ENCODE measurements at places on chromosomes 12 and 14.

DNA sequence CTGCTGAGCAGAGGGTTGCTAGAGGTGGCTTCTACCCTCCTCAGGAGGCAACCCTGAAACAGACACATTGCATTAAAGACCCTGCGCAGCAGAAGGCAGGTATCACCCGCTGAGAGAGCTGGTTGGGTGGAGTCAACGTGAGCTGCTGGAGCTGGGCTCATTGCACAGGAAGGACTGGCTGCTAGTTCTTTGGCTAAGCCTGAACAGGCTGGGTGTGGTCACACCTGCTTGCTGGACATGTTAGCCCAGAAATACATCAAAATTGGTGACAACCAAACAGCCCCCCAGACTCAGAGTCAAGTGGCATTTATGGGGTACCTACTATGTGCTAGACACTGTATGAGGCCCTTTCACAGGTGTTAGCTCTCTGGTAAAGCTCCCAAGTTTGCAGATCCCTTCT, 33.8 kb upstream of the IRF2BPL start:
- DNase-seq = no peak

DNA sequence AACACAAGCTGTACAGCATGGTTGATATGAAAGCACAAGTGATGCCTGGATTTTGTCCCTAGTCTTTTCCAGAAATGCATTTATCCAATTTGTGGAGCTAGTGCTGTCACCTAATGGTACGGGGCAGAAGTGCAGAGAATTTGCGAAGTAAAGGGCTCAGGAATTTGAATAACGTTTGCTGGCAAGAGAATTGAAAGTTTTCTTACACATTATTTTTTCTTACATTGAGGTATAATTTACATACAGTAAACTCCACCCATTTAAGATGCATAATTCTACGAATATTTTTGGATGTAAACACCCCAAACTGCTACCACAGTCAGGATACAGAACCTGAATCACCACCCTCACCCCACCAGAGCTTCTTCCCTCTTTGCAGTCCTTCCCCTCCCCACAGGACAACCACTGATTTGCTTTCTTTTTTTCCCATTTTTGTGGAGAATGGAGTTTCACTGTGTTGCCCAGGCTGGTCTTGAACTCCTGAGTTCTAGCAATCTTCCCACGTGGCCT, 3.5 kb downstream of the AICDA start:
- peak; percentile 37 for DNase-seq

GRCh38 chr14:105290621-105291346, 10.0 kb downstream of the BRF1 start:
- DNase-seq = no peak

DNA sequence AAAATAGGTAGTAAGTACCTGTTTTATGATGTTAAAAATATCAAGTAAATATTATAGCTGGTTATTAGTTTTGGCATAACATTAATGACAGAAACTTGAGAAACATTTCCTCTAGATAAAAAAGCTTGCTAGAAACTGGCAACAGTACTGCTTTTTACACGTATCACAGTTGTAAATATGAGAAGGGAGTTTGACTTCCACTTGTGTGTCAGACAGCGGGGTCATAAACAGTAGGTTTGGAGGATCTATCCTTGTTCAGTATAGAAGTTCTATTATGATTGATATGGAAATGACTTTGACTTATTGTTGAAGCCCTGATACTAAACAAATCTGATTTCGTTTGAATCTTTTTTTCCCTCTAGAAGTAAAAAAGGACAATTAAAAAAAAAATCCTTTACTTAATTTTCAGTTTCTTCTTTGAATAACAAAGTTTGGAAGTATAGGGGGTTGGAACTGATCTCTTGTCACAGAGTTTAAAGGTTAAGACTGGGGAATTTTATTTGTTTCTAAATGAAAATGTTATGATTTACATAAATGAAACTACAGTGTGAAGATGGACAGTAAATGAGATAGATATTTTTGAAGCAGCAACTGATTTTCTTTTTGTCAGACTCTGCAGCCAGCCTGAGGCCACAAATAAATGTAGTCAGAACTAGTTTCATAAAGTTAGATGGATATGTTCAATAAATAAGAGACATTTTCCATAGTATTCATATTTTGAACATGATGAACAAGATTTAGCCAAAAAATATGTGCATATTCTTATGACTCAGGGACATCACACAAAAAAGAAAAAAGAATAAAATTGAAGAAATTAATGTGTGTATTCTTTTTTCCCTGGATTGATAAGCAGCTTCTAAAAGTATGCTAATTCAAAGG, 50.1 kb downstream of the WNK1 start:
- DNase-seq = no peak

DNA sequence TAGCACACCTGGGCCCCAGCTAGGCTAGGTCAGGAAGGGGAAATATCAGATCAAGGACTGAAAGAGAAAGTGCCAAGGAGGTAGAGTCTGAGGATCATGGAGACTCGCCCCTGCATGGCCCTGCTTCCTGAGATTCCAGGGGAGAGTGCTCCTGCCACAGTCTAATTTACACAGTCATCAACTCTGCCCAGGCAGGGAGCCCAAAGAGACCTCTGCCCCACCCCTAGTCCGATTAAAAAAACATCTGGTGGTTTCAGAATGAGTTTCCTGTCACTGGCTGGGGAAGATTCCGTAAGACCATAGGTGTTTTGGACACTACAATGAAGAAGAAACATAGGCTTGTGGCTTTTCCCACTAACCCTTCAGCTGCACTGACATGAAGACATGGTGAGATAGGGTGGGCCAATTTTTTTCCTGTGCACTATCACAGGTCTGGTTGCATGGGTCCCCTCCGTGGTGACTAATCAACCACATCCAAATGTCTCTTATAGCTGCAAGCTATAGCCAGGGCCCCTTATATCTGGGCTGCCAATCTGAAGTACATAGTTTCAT, 31.5 kb upstream of the GZMB start:
- DNase-seq = no peak

GRCh38 chr12:130401703-130402102, 64.0 kb downstream of the PIWIL1 start:
- peak; percentile 6 for DNase-seq

DNA sequence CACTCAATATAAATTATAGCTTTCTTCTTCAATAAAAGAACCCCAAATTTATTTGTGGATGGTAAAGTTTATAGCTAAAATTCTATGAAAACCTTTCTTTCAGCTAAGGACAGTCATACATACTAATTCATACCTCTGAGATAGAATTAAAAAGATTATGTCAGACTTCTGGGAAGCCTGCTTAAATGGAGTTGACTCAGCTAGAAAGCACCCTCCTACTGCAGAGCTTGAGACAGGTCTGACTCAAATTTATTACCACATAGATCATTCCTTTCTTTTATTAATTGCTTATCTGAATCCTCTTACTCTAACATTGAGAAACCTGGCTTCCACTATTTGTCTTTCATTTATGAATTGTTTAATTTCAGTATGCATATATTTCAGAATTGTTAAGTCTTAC, 1007.0 kb upstream of the LRFN5 start:
- no peak for DNase-seq

GRCh38 chr12:115440438-115440837, 756.5 kb upstream of the TBX3 start:
- DNase-seq = no peak

DNA sequence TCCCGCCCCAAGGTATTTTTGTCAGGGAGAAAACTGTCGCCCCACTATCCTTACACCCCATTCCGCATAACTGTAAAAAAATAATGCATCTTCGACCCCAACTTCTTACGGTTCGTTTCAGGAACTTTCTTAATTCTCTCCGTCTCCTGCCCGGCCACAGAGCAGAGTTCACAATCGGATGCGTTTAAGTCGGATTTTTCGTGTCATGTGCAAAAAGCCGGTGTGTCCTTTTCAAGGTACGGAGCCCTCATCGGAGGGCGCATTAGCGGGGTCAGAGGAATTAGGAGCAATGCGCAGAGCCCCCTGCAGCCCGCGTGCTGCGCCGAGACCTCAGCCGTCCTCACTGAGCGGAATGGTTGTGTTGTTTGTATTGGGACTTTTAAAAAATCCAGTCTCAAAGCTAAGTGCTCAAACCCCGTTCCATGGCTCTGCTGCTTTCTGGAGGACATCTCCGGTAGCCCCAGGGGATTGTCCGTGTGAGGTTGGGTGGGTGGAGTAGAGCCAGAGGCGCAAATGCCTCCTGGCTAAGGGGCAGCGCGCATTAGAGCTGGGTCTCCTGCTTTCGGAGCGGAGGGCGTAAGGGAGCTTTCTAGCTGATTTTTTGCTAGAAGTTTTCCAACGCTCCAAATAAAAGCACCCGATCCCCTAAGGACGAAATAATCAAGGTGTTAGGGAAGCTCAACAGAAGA, 3.9 kb upstream of the GSC start:
- no peak for DNase-seq

DNA sequence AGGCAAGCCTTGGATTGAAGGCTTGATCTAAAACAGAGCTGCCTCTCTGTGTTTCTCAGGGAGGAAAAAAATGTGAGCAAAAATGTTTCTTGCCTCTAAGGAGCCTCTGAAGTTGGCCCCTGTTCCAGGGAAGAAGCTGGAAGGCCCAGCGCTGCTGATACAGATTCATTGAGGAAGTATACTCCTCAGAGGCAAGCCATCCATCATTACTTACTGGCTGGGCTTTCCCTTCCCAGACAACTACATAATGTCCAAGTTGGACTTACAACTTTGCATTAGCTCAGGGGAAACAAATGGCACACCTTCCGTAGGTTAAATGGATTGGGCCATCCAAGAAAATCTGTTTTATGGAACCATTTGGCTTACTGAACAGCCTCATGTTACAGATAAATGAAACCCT, 263.7 kb upstream of the SEL1L start:
- no peak for DNase-seq

DNA sequence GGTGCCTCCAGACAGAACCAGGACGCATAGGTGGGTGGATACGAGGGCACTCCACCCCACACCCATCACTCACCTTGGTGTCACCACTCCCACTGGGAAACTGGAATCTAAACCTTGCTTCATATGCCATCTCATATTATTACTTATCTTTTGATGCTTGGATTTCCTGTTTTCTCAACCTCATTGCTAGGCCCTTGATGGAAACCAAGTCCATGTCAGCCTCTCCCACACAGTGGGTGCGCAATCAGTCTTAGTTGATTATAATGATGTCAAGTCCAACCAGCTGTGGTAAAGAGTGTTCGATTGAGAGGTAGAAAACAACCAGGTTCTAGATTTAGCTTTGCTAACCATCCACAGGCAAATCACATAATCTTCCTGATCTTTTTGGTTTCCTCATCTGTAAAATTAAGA, 584 bp upstream of the DDHD1 start:
- no peak for DNase-seq

GRCh38 chr12:79778802-79779448, 88.2 kb upstream of the PAWR start:
- DNase-seq = no peak

GRCh38 chr14:80464531-80465149, 253.3 kb upstream of the DIO2 start:
- no peak for DNase-seq

DNA sequence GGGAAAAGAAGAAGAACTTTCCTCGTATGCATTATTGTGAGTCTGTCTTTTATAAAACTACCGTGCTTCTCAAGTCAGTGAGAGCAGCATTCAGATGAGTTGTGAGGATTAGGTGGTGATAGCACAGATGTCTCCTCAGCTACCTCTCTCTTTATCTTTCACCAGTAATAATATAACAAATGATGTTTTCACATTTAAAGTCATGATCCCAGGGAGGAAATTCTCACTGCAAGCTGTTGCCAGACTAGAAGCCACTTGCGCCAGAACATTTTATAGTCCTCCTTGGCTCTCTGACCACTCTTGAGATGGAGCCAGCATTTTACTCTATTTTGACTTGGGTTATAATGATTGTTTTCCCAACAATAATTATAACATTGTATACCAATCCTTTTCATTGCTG, 443.1 kb downstream of the AEBP2 start:
- no peak for DNase-seq

GRCh38 chr12:64747695-64748094, 11.5 kb downstream of the GNS start:
- no peak for DNase-seq

DNA sequence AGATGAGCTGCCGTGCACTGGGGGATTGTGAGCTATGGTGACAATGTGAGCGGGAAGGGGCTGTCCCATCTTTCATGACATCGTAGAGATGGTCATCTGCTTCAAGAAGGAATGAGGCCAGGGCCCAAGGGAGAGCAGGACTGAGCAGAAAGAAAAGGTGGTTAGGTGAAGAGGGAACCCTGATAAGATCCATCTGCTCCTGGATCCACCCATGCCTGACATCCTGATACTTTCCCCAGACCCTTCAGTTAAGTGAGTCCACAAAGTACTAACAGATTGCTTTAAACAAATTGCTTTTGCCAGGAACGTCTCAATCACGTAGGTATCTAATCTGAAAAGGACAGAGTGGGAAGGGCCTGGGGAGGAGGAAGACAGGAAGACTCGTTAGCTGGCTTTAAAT, 25.4 kb upstream of the DLK1 start:
- DNase-seq = no peak

- DNase-seq = no peak
These were observed 13.1 kb downstream of the PGAM5 start for GRCh38 chr12:132723764-132724140.

GRCh38 chr12:42756841-42757623, 167.5 kb upstream of the PRICKLE1 start:
- DNase-seq = no peak

DNA sequence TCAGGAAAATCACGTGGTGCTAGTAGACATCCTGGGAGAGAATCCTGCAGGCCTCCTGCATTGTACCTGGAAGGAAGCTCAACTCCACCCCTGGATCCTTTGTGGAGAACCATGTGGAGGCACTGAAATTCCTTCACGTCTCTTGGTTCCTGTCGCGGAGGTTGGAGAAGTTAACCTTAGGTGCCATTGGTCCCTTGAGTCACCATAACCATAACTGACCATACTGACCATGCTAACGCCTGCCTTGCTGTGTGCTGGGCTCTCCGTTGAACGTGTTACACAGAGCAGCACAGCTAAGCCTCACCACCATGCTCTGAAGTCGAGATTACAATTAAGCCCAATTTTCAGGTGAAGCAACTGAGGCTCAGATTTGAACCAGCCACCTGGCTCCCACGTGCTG, 18.6 kb downstream of the C14orf132 start:
- DNase-seq = no peak

GRCh38 chr12:11347810-11348209, 37.6 kb upstream of the PRB4 start:
- no peak for DNase-seq

GRCh38 chr14:90384543-90384911, 12.3 kb upstream of the CALM1 start:
- no peak for DNase-seq

DNA sequence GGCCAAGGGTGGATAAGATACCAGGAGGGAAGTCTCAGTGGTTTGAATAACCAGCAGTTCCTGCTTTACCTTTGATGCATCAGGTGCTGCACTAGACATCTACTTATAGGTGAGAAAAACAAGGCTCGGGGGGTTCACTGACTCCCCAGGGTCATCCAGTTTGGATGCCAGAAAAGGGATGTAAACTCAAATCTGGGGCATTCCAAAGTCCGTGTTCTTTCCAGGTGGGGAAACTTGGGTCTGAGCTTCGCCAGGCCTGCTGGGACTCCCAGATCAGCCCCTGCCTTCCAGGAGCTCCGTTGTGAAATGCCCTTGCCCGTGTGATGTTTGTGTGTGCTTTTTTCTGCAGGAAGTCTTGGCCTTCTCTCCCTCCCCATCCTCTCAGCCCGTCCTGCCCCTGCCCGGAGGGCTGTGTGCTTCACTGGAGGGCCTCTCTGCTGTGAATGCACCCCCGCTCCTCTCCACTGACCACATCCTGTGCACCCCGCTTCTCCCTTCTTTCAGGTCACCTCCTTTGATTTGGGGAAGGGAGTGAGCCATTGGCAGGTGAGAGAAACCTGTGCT, 42.1 kb downstream of the TSPAN9 start:
- DNase-seq = no peak
